ENCODE measurements at places on chromosomes 4 and X.

- DNase-seq, result no peak
Observed at GRCh38 chrX:44735498-44735897, 108.3 kb upstream of the DUSP21 start.

DNA sequence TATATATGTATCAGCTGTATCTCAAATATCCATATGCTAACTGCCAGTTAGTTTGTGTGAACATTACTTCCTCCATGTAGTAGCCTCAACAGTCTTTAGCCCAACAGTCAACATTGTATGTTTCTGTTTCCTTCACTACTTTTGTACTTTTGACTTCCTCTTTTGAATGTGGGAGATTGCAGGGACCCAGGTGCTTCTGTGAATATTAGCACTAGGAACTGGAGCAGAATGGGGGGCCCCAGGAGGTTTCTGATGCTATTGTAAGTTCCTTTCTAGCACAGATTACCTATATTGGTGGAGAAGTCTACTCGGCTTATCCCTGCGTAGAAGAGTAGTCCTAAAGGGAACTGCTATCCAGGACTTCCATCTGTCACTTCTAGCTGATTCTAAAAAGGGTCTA is 2.3 kb downstream of the PLAC8 start:
- no peak for DNase-seq

GRCh38 chr4:112865443-112865842 is 184.0 kb upstream of the ANK2 start:
- DNase-seq, result peak; percentile 5

DNA sequence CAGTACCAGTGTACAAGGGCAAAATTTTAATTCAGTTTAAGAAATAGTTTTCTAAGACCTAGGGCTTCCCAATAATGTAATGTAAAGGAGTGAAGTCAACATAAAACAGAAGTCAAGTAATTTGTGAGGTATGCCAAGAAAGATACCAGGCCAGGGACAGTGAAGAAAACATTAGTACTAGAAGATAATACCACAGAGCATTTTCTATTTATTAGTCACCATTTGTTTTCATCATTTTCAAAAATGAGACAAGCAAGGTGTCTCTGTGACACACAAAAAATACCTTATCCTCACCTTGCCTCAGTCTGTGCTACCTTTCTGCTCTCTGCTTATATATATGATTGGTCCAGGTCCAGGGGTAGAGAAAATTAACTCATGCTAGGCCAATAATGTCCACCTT is 46.8 kb downstream of the VEGFC start:
- DNase-seq, result peak; percentile 11

GRCh38 chr4:21290562-21290961 is 590.3 kb downstream of the PACRGL start:
- no peak for DNase-seq

DNA sequence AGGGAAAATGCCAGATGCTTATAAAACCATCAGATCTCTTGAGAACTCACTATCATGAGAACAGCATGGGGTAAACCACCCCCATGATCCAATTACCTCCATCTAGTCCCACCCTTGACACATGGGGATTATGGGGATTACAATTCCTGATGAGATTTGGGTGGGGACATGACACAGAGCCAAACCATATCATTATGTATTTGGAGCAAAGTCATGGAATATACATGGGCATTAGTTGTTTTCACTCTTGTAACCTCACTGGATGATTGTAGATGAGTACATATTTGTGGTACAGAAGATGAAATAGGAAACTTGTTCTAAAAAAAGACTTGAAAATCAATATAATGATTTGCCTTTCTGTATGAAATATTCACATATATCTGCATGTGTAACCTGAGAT is 674.5 kb upstream of the BOD1L1 start:
- DNase-seq, result no peak

DNA sequence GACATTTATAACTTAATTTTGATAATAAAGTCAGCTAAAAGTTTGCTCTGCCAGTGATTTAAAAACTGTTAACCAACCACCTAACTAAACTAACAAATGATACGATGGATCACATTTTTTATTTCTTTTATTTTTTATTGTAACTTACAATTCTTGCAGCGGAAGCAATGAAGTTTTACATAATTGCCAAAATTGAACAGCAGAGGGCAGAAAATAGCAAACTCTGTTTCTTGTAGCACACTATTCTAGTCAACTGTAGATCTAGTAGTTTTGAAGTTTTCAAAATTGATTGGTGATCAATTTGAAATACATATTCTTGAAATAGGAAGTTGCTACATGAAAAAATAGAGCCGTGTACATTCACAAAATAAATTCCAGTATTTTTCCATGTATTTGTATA is 2.8 kb upstream of the GRIA2 start:
- no peak for DNase-seq

Measured in fibroblast of skin of right biceps (primary cell).